ENCODE measurements at places on chromosomes 5 and 9.

DNA sequence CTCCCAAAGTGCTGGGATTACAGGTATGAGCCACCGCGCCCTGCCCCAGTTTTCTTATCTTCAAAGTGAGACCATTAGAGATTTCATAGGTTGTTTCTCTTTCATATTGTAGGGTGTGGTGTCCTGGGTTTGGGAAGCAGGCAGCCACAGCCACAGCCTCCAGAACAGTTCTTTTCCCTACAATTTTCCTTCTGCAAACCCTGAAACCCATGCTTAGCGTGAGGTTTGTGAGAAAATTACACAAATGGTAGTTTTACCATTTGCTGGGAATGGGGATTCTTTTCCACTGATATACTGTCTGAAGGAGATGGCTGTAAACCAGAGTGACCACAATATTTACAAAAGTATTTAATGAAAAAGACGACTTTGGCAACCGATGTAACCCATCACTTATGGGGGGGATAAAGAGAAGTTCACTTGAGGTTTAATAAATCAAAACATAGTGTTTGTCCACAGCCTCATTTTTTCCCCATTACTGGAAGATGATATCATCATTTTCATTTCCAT lies 26.7 kb upstream of the ECM2 start:
- DNase-seq = no peak

DNA sequence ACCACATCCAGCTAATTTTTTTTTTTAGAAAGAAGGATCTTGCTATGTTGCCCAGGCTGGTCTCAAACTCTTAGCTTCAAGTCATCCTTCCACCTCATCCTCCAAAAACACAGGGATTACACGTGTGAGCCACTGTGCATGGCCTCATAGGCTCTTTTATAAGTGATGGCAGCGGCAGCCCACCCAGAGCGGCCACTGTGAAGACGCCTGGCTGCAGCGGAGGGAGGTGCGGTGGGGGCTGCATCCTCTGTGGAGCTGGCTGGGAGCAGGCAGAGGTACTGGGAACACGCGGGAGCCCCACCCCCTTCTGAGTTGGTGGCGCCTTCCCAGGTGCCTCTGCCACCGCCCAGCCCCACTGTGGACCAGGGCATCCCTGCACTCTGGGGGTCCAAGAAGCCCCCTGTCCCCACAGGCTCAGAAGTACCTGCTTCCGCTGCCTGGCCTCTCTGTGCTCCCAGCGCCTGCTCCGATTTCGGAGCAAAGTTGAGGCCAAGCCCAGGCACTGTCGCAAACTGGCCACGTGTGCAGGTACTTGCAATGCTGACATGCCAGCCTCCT lies 16.9 kb upstream of the ECPAS start:
- no peak for DNase-seq

DNA sequence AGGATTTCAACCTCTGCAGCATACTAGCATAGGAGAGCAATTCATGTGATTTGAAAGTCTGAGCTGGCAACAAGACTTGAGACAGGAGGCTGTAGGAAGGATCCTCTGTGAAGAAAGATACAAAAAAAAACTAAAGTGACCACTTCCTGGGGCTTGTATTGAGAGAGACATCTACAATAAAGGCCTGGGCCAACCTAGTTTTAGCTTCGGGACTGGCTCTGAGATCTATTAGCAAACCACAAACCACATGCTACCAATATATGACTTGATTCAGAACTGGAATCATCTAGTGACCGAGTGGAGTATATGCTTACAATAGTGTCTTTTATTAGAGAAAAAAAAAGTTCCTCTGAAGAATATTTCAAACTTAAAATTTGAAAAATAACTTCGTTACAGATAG lies 1448.9 kb upstream of the CDH6 start:
- no peak for DNase-seq

DNA sequence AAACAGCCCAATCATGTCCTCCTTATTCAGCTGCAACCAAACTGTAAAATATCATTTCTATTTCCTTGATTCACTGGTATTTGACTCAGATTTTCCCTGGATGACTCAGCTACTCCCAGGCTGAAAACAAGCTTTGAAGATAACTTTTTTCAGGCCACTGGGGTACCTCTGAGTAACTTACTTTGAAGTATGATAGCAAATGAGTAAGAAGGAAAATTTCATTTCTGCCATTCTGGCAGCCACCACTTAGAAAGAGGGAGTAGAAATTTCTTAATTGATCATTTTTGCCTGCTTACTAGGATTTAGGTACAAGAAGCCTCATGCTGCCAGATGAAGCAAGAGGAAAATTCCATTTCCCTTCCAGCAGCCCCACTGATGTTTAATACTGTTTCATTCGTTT lies 247.4 kb downstream of the PRELID2 start:
- no peak for DNase-seq

DNA sequence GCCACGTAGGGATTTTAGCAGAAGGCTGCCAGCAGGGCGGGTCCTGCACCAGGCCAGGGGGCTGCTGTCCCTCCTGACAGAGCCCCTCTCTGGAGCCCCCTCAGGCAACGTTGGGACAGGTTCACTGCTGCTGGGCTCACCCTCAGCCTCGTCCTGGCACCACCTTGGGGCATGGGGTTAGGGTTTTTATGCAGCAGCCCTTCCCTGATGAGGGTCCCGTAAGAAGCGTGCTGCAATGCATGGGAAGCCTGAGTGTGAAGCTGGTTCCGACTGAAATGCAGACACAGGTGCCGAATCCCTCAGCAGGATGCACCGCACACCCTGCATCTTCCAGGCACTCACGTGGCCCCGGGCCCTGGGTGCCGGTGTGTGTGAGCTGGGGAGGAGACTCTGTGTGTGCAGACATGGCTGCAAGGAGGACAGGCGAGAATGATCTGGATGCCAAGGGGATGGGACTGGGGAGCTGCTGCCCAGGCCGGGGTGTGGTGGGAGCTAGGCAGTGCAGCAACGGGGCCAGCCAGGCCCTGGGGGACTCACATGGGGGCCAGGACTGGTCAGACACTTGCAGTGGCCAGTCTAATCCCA lies 27.1 kb downstream of the ZDHHC11B start:
- DNase-seq = no peak

DNA sequence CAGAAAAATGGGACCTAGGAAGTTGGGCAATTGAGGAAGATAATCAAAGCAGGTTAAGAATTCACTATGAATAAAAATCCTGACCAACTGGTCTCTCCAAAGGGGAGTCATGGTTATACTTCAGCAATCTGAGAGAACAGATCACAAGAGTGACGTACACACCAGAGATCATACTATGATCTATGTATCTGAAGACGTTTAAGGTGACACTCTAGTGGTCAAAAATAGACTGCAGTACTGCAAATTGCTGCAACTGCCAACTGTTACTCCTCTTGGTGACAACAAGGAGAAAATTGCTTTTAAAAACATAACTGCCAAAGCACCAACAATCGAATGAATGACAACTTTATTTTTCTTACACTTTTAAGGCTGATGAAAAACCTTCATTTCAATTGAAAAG lies 4.9 kb downstream of the AK6 start:
- no peak for DNase-seq

DNA sequence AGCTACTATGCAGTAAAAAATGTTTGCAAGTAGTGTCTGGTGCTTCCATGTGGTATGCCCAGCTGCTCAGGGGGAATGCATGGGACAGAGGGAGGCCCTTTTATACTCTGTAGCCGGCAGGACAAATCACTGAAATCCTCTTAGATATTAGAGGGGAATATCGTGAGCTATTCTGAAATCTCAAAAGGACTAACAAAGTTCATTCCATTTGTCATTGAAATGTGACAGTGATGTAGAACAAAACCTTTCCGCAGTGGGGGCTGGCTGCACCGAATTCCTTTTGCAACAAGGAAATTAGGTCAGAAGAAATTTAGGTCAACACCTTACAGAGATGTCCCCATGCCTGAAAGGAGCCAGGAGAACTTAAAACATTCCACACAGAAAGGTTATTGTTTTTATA lies 72.4 kb upstream of the MEF2C start:
- no peak for DNase-seq

DNA sequence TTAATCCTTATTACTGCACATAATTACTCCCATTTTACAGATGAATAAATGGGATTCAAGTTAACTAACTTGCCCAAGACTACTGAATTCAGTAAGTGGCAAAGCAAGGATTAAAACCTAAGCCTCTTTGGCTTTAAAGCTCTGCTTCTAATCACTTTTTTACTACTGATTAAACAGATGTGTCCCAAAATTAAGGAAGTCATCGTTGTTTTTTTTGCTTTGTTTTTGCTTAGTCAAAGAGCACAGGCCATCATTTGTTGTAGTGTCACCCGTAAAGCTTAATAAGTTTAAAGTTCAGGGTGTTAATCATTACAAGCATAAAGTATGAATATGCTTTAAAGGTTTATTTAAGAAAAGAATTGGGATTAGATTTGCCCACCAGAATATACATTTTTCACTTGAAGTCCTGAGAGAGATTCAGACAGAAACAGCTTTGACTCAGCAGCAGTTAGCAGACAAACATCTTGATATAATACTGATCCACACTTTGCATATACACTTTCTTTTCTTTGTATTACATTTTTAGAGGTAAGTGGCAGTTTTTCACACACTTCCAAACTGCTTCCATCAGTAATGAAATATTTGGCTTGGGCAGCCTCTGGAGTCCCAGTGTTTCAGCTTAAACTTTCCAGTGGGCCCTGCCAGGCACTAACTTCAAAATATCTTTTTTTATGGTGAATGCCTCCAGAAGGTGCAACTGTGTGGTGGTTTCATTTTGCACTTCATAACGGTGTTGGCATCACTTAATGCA lies 52.7 kb downstream of the PIK3R1 start:
- no peak for DNase-seq

- no peak for DNase-seq
These were observed 85.3 kb downstream of the TTC39B start for GRCh38 chr9:15221746-15222145.

- DNase-seq = no peak
These were observed 29.4 kb downstream of the HRH2 start for GRCh38 chr5:175687231-175687701.

DNA sequence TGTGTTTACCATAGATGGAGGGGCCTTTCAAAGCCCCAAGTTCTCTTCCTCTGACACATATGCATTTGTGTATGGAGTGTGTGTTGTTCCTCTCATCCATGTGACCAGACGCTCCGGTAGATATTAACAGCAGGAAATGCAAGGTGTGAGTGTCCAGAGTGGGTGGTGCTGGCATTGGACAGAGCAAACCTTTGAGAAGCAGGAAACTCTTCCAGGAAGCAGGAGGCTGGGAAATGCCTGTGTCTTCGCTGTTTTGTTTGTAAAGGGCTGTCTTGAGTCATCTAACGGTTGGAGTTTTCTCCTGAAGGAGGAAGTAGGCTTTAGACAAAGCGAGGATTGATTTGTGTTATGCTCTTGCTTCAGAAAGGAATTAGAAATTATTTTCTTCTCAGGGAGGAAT lies 370.9 kb downstream of the PLK2 start:
- DNase-seq = no peak

DNA sequence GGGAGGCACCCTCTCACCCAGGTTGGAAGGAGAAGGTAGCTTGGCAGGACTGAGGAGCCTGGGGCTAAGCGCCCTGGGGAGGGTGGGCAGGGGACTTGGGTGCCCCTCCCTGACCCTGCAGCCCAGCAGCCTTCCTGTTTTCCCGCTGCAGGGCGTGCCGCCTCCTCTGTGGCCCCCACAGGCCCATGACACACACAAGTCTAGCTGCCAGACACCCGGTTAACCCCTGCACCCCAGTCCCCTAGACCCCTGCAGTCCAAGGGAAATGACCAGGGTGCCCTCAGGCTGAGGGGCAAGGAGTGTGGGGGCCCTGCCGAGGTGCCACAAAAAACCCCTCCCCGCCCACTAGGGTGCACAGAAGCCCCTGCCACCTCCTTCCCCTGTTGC lies 33.0 kb downstream of the GOLGA2 start:
- DNase-seq = no peak

DNA sequence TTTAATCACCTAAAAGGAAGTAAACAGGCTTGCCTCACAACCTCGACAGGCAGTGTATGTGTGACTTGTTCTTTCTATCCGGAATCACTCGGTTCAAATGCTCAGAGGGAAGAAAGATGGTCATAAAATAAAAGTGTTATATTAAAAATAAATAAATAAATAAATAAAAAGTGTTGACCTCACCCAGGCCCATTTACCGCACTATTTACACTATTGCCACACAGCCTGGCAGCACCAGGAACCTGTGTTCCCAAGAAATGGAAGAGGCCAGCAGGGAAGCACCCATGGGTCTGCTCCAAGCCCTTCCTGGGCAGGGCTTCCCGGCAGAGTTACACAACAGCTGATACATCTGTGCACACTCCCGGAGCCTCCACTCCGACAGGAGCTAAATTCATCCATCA lies 127.9 kb downstream of the EFNA5 start:
- no peak for DNase-seq

DNA sequence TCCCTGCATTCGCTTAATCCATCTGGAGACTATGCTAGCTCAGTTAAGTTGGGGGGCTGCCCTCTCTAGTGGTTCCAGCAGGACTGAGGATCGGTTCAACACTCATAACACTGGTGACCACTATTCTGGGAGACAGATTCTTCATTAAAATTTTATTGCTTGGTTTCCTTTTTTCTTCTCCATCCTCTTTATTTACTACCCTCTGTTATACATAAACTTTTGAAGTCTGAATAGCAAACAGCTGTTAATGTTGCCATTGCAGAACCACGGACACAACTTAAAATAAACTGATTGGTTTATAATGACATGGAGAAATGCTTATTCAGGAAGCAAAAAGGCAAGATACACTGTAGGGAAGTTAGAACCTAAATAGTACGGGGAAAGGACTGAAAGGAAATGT lies 22.1 kb downstream of the IQGAP2 start:
- DNase-seq = no peak

DNA sequence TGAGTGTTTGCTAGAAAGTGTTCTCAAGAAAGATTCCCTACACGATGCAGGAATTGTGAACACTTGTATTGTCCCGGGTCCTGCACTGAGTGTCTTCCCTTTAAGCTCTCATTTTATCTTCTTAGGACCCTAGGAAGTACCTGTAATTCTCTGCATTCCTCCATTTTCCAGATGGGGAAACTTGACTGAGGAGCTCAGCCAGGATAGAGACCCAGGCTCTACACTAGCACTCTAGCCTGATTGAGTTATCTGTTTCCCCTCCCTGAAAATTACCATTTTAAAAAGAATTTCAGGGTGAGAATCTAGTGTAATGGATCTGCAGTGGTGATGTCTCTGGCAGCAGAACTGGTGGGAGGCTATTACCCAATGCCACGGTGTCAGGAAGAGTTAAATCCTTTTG lies 453.9 kb downstream of the KDM4C start:
- no peak for DNase-seq

- no peak for DNase-seq
These were observed 116.0 kb downstream of the TENT4A start for GRCh38 chr5:6829150-6829784.

GRCh38 chr5:127311781-127312525 lies 21.4 kb downstream of the MEGF10 start:
- no peak for DNase-seq

- DNase-seq = no peak
These were observed 20.8 kb upstream of the ATG10 start for GRCh38 chr5:81950996-81951395.
